ENCODE measurements at places on chromosomes 5 and 9.

DNA sequence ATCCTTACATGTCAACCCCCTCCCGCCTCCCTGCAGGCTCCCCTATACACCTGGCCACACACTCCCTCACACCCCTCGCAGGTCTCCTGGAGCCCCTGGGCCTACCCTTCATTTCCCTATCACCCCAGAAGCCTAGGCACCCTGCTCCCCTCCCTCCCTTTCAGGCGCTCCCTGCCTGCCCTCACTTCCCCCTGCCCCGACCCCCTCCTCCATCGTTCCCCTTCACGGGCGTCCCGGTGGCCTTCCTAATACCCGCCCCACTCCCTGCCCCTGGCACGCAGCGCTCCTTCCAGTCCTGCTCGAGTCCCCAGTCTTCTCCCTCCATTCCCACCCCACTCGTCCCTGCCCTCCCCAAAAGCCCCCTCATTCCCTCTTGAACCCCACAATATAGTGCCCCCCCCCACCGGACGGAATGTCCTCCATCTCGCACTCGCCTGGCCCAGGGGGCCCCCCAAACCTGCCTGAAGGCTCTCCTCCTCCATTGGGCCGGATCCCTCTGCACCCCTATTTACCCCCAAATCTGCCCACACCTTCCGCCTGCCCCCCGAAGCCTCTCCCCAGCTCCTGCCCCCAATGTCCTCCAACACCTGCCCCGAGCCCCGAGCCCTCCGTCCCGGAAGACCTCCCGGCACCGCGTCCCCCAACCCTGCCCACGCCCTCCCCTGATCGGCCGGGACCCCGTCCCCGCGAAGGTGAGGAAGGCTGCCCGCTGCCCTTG, 746 bp downstream of the STRBP start:
- peak; percentile 23 for DNase-seq

DNA sequence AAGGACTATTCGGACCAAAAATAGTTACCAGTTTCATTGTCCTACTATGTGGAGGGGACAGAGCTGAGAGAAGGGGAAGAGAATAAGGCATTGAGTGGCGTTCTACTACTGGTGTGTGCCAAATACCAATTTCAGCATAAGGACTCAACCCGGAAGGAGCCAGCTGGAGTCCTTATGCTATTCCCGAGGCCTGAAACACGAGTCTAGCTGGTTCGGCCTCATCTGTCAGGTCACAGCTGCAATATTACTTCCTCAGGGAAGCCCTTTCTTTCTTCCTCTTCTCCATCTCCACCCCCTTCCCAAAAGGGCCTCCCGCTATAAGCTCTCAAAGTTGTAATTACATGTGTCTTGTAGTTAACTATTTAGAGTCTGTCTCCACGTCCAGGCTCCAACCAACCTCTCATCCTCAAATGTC, 20.5 kb upstream of the FER start:
- DNase-seq: no peak

- DNase-seq: no peak
Measured at GRCh38 chr9:98251551-98251950, 3.9 kb downstream of the TBC1D2 start.

GRCh38 chr9:135088348-135088978, 995 bp downstream of the OLFM1 start:
- DNase-seq: no peak

GRCh38 chr5:9245071-9245470, 300.8 kb downstream of the SEMA5A start:
- DNase-seq: no peak

GRCh38 chr5:139513852-139514485, 31.4 kb upstream of the STING1 start:
- DNase-seq: no peak

GRCh38 chr5:29853711-29854220, 1339.7 kb upstream of the CDH6 start:
- no peak for DNase-seq

DNA sequence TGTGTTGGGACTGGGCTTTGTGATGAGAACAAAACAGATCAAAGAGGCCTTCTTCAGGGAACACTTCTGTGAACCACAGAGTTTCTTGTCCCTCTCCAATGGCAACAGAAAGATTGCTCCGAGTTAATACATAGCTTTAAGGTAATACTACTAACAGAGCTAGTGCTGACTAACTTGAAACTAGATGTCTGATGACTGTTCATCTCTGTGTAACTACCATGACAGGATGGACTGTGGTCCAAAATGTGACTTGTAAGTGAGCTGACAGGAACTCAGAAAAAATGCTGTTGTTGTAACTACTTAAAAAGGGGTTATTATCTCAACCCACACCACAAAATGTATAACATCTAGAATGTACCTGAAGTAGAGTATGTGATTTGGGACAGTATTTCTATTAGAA, 630.2 kb upstream of the DMAC1 start:
- no peak for DNase-seq

- DNase-seq: no peak
Measured at GRCh38 chr5:32453916-32454315, 9.4 kb upstream of the ZFR start.

- DNase-seq: no peak
Measured at GRCh38 chr9:5425006-5425628, 12.6 kb downstream of the PLGRKT start.

DNA sequence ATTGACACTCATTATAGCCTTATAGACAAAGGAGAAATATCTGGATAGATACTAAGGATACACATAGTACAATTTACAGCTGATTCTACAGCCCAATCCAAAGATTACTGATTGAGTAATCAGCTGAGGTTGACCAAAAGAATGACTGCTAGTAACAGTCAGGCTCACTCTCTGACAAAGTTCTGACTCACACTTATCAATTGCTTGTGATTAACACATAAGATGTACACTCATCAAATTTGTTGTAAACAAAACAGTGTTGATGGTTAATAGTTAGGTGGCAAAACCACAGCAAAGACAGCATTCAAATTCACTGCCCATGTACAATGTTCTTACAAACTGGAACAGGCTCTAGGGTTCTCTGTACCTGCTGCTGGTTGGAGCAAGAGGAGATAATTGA, 422.7 kb downstream of the TLE1 start:
- DNase-seq: no peak

DNA sequence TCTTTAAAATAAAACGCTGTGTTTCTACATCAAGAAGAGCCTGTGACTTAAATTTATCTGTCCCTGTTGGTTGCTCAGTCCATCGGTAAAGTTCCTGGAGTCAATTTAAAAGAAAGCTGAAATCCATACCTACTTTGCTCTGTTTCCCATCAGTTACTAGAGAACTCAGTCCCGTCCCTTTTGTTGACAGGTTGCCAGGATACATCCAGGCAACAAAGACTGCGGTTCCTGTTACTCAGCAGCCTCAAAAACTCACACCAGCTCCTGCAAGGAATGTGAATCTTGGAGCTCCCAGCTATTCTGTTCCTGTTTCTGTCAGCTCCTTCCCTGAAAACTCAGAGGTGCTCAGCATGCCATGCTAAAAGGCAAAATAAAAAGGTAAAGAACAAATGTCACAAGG, at the start of gene ZNF474:
Gene ZNF474 (plus strand): TSS at position 241 of the 400 bp plus-strand sequence. CDS start 22,445 bp downstream, outside the sequence.
- DNase-seq: peak; percentile 60

DNA sequence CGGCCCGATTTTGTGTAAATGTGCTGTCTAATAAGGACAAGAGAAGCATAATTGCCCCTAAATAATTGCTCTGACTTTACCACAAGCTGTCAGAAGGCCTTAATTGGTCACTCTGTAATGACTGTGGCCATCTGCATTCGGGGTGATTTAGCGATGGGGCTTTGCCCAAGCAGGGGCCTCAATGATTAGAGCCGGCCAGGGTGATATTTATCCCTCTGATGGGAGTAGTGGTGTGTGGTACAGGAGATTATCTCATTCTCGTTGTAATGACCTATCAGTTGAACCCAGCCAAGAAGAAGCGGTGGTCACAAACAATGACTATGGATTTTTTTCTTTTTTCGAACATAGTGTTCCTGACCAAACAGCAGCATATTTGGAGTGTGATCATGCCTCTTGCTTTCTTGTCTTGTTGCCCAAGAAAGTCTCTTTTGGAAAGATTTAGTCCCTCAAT, 72.0 kb upstream of the SAP30L start:
- no peak for DNase-seq

Measured in WTC11 (cell line).